Progenitor cell of endocrine pancreas (in vitro differentiated cells): ENCODE measurements at places on chromosomes 5 and 9.

GRCh38 chr9:116716438-116716837 lies 29.3 kb downstream of the TRIM32 start:
- DNase-seq = no peak

- DNase-seq = no peak
These were observed 135.9 kb upstream of the OTULINL start for GRCh38 chr5:14445576-14446290.

- no peak for DNase-seq
These were observed 109.5 kb upstream of the COL5A1 start for GRCh38 chr9:134532084-134532483.

- no peak for DNase-seq
These were observed 129.7 kb downstream of the CDC42SE2 start for GRCh38 chr5:131393498-131393968.

- peak; percentile 35 for DNase-seq
These were observed 99.9 kb downstream of the GTF3C4 start for GRCh38 chr9:132769906-132770769.

- no peak for DNase-seq
These were observed 30.9 kb downstream of the GALNT10 start for GRCh38 chr5:154221371-154221896.

DNA sequence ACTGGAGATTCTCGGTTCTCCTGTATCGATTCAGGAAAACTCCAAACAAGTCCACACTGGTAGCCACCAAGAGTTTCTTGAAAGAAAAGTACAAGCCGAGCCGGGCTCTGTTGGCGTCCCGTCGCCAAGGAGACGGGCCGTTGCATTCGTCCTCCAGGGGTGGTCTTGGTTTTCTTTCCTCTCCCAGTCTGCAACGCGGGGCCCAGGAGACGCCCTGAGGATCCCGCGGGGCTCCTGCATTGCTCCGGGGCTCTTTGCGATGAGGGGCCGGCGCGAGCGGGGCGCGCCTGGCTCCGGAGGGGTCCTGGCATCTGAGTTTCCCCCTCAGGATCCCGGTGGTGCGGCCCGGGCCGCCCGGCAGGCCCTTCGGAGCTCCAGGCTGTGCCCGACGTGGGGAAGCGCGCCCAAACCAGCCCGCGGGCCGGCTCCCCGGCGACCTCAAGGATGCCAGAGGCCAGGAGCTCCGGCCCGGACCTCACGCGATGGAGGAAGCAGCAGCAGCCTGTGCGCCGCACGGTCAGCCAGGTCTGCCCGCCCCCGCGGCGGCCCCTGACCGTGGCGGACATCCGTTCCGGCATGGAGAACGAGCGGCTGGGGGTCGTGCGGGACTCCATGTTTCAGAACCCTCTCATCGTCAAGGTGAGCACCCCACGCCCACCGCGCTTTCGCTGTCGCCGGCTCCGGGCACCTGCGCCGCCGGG lies at the start of gene CFAP77:
TSS of gene CFAP77 (plus strand) at position 384 of the 701 bp plus-strand sequence. CDS start at position 445, 61 bp downstream.
- peak; percentile 31 for DNase-seq

GRCh38 chr5:50867140-50867539 lies 200.7 kb downstream of the PARP8 start:
- no peak for DNase-seq

- peak; percentile 19 for DNase-seq
These were observed at the start of gene FRRS1L for GRCh38 chr9:109166771-109167601. FRRS1L (minus strand) TSS chr9:109167249; CDS start chr9:109167138, 111 bp downstream.

DNA sequence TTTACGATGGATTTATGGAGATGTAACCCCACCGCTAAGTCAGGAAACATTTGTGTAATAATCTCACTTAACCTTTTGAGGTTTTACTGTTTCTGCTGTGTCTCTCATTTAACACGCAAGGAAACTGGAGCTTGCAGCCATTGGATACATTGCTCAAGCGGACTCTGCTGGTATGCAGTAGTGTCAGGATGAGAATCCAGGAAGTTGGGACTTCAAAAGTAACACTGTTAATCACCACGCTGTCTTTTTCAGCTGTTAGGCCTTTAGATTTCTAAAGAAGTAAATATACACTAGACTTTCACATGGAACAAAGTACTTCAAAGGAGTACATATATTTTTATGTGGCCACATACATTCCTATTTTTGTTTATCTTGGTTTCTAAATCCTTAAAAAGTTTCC lies 114.7 kb downstream of the LPAR1 start:
- no peak for DNase-seq
